ENCODE measurements at places on chromosomes 4 and X.

DNA sequence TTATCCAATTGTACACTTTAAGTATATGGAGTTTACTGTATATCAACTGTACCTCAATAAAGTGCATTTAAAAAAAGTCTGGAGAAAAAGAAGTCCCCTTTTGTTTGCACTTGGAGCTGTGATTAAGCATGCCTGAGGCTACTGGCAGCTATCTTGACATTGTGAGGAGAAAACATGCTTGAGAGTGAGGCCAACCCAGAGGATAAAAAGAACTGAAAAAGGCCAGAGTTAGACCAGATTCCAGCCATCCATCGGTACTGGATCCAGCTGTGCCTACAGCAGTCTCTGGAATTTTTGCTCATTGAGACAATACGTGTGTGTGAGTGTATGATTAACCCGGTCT lies 57.4 kb downstream of the LGI2 start:
- DNase-seq, result no peak

- DNase-seq, result peak; percentile 94
Observed at GRCh38 chr4:70721747-70722146, at the start of gene RUFY3. Gene RUFY3, plus strand, starts transcription at chr4:70721964. Its CDS starts 610 bp downstream, at chr4:70722574.

DNA sequence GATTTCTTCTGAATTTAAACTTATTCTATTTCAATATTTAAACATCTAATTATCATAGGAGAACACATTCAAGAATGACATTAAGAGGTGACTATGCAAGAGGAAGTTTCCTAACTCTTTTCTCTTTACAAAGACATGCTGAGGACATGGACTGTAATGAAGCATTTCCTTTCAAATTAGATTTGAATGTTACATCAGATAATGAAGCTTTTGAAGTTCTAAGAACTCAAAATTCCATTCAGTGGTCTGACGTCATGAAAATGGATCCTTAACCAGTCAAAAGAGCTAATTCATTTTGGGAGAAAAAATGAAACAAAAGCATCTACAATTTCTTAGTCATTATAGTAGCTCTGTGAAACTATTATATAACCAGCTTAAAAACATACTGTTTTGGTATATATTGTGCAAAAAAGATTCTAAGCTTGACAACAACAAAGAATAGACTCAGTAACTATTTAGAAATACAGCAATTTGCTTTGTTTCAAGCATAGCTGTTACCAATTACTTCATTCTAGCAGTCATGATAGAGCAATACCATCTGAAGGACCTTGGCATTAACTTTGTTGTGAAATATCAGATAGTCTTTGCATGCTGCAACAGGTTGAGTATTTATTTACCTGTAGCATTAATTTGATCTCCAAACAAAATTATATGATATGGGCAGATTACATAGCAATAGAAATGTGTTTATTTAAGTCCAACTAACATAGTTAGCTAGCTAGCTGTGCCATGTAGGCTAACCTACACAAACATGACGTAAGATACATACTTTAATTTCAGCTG lies 13.7 kb upstream of the DTHD1 start:
- DNase-seq, result no peak

DNA sequence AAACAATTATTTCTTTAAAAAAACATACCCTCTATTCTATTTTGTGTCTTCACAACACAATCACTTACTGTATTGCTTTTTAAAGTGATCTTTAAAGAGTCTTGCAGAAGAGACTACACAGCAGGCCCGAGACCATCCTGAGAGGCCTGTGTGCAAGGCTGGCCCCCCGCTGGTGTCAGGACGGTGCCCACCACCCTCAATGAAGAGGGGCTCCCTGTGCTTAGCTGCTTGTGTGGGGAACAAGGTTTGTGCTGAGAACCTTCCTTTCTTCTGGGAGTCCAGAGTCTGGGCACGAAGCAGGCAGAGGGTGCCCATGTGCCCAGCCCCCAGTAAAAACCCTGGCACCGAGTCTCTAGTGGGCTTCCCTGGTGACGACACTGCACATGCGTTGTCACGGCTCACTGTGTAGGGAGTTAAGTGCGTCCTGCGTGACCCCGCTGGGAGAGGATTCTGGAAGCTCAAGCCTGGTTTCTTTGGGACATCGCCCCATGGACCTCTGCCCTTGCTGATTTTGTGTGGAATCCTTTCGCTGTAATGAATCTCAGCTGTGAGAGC lies 22.0 kb downstream of the RGS12 start:
- no peak for DNase-seq

GRCh38 chrX:79133904-79134303 lies 10.6 kb upstream of the GPR174 start:
- DNase-seq, result peak; percentile 1

GRCh38 chrX:153582896-153583295 lies 16.0 kb downstream of the CCNQ start:
- peak; percentile 75 for DNase-seq

GRCh38 chr4:47490550-47490949 lies 5.5 kb downstream of the ATP10D start:
- peak; percentile 29 for DNase-seq

DNA sequence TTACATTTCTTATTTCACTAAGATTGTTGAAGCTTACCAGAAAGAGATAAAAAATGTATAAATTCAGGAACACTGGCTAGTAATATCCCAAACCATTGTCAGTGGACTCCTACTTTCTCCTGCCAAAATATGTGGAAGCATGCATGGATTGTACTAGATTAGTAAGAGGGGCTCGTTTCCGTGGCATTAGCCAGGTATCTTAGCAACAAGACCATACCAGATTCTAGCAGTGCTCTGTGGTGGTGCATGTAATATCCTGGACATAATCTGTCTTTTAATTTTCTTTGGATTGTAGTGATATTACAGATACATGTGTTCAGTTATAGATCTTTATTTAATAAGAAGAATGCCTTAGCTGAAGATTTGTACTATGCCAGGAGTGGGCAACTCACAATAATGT lies 371.9 kb upstream of the PITX2 start:
- no peak for DNase-seq

GRCh38 chrX:747176-747575 lies 116.6 kb downstream of the SHOX start:
- no peak for DNase-seq

Data from SJCRH30 (cell line).